ENCODE measurements at places on chromosomes 16 and 17.

DNA sequence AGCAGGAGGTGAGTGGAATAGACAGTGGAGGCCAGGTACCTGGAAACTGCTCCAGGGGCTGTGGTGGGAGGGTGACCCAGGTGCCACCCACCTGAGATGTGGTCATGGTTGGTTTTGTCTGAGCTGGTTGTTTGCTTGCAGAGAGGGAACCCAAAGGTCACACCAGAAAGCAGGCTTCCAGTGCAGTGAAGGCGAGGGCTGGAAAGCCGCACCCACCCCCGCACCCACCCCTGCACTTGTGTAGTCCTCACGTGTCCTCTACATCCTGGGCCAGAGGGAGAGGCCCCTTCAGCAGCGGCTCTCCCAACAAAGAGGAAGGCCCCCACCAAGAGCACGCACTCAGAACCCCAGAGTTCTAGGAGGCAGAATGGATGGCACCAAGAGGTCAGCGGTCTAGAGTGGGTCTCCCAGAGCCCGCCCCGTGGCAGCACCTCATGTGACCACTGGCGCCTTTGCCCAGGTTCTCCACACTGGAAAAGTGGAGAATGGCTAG is 92.6 kb upstream of the CBX4 start:
- no peak for DNase-seq

GRCh38 chr16:12879812-12880211 is 21.6 kb upstream of the SHISA9 start:
- DNase-seq = no peak

DNA sequence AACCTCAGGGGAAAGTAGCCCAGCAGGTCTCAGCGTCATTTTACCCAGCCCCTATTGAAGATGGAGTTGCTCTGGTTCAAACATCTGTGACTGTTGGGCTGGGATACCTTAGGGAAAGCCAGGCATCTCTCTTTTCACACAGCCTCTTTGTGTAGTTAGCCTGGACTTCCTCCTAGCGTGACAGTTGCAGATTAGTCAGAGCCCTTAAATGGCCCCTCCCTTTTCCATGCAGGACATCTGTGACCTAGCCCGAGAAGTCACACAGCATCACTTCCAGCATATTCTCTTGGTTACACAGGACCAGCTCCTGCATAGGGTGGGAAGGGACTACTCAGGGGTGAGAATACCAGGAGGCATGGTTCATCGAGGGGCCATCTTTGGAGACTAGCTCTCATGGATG is 375.0 kb upstream of the RBFOX1 start:
- DNase-seq = no peak

DNA sequence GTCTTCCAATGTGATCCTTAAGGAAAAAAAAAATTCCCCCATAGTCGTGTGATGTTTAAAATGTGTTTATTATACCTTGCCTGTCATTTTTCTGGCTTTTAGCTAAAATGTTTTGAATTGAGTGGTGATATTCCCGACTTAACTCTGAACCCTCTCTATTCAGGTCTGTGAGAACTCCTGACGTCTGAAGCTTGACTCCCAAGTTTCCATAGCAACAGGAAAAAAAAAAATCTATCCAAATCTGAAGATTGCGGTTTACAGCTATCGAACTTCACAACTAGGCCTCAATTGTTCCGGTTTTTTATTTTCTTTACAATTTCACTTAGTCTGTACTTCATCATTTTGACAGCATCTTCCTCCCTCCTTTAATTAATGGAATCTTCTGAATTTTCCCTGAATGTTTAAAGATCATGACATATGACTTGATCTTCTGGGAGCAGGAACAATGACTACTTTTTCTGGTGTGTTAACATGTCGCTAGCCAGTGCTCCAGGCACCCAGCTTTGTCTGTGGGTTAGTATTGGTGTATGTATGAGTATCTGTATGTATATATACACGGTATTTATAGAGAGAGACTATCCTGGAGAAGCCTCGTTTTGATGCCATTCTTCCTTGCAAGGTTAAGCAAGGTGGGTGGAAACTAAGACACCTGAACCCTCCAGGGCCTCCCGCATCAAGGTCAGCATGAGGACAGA is 12.8 kb upstream of the HSBP1 start:
- DNase-seq = no peak

DNA sequence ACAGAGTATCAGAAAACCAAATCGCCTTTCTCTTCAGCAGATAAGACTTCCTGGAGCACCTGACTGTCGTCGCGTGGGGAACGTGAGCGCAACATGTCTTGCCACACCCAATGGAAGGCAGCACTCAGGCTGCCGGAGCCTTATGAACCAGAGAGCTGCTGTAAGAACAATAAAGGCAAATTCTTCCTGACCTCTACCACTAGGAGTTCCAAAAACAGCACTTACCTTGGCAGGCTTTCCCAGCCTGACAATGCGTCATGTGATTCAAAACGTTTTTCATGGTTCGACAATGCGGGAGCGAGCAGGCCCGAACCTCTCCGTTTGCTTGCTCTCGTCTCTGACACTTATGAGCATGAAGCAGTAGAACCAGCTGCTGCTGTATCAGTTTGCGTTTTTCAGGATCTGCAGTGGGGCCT is 75.8 kb upstream of the TRAP1 start:
- DNase-seq = no peak

Measured in inflammatory macrophage (primary cell).